Tibial nerve (tissue), 4 donors: ENCODE measurements at places on chromosomes 3 and 15. TPM values are rescaled to one million over a fixed set of nuclear protein-coding genes. Genes with fewer than 3 reads are reported as not detected.

The NSMCE3 gene
- 9.0 TPM for total RNA-seq

The MLF1 gene
- 17.3 TPM for total RNA-seq

The LRTM1 gene
- not detected for total RNA-seq

The KCNH8 gene
- 0.98 TPM for total RNA-seq

The GXYLT2 gene
- 33.6 TPM for total RNA-seq

The UNC13C gene
- total RNA-seq = under 0.01 TPM

The COL6A5 gene
- not detected for total RNA-seq

The LDHAL6B gene
- not detected for total RNA-seq

The CMTM7 gene
- 17.0 TPM for total RNA-seq

The TYRO3 gene
- total RNA-seq = 21.0 TPM

- H3K27me3 ChIP-seq = no peaks in the 10 kb centered on the region
- DNase-seq = no peak
- no peak overlapping the region for H3K4me3 ChIP-seq
- H3K27ac ChIP-seq = no peak overlapping the region
- no peaks in the 10 kb centered on the region for H3K4me1 ChIP-seq
These were observed 286.8 kb upstream of the THRB start for GRCh38 chr3:24781454-24781853.

DNA sequence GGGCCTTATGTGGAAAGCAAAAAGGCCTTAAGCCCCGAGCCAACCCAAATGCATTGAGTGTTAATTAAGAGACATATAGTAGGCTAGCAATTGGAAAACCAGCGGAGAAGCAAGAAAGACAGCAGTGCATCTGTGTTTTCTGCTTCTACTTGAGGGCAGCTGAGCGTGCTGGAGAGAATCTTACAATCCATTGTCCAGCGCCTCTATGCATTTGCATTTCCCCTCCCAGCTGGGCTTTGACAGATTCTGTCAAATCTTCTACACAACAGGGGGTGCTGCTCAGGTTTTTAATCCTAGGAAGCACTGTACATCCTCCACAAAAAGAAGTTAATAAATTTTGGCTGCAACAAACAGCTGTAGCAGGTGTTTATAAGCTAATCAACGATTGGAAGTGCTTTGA, 23.9 kb downstream of the SSR3 start:
- no peaks in the 10 kb centered on the region for H3K27me3 ChIP-seq
- no peaks in the 10 kb centered on the region for H3K4me1 ChIP-seq
- H3K27ac ChIP-seq = no peak overlapping the region
- no peak overlapping the region for H3K4me3 ChIP-seq

DNA sequence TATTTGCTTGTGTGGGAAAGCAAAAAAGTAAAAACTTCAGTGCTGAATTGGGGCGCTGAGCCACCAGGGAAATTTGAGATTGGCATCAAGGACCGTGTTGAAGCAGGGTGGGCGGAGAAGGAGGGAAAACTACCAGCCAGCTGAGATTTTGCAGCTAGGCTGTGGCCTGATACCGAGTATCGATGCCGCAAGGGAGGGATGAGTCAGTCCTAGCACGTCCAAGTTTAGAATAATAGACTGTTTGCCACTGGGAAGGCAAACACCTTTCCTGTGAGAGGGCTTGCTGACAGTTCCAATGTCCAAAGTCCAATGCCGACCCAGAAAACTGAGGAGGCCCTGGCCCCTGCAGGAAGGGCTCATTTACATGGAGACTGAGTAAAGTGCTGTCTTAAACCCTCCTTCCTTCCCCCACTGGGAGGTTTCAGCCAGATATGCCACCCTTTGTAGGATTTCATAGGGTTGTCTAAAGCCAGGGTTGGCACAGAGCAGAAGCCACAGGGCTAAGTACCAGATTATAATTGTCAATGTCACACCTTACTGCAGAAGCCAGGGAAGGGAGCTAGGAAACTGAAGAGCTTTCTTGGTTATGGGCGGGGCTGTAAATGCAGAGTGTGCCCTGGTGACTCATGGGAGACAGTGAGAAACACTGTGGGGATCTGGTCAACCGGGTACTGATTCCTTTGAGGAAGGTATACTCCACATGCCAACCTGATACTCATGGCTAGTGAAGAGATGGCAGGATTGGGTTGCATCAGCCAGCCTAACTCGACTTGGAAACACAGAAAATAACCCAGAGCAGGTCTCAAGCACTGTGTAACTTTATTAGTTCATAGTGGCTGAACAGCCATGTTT, 28.4 kb upstream of the PIK3CB start:
- H3K36me3 ChIP-seq = no peaks in the 10 kb centered on the region
- H3K4me3 ChIP-seq = no peak overlapping the region
- DNase-seq = no peak
- peaks cover 12% of the 10 kb centered on the region for H3K4me1 ChIP-seq
- H3K27ac ChIP-seq = no peak overlapping the region

- no peak overlapping the region for H3K4me3 ChIP-seq
- no peaks in the 10 kb centered on the region for H3K27me3 ChIP-seq
- H3K27ac ChIP-seq = no peak overlapping the region
- H3K4me1 ChIP-seq = no peaks in the 10 kb centered on the region
- no peaks in the 10 kb centered on the region for H3K36me3 ChIP-seq
- no peak for DNase-seq
These were observed 26.8 kb upstream of the CHRM5 start for GRCh38 chr15:33941279-33942063.

GRCh38 chr15:66400351-66400774, 13.7 kb downstream of the MAP2K1 start:
- H3K27me3 ChIP-seq = no peaks in the 10 kb centered on the region
- no peak overlapping the region for H3K4me3 ChIP-seq
- peaks cover 12% of the 10 kb centered on the region for H3K36me3 ChIP-seq
- DNase-seq = no peak
- peaks cover 46% of the 10 kb centered on the region for H3K4me1 ChIP-seq

GRCh38 chr15:60964527-60964926, 264.6 kb downstream of the RORA start:
- no peak overlapping the region for H3K27ac ChIP-seq
- DNase-seq = no peak
- H3K27me3 ChIP-seq = no peaks in the 10 kb centered on the region
- no peak overlapping the region for H3K4me3 ChIP-seq
- H3K36me3 ChIP-seq = no peaks in the 10 kb centered on the region

GRCh38 chr3:130687327-130687726, 59.3 kb downstream of the PIK3R4 start:
- no peak overlapping the region for H3K4me3 ChIP-seq
- H3K4me1 ChIP-seq = no peaks in the 10 kb centered on the region
- H3K27me3 ChIP-seq = no peaks in the 10 kb centered on the region
- no peak for DNase-seq
- H3K36me3 ChIP-seq = peaks cover 66% of the 10 kb centered on the region

DNA sequence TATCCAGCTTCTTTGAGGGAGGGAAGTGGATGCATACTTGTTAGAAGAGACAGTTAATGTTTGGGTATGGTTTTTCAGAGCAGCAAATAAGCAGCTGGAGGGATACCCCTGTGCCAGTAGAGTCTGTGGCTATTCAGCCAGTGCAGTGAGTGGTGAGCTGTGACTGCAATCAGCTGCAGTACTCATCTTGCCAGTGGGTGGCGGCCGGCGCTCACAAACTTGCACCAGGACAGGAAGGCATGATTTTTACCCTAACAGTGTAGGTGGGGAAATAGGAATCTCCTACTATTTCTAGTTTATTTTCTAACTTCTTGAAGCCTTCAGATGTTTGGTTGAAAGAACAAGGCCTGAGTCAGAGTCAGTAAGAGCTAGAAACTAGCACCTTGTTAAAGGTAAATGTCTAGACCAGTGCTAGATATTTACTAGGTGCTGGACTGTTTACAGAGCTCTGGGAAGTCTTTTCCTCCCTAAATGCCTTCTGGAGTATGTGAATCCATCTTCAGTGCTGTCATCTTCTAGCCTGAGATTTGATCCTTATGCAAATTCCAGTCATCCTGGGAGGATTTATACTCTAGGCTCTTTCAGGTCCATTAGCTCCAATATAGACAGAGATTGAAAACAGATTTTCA, 23.6 kb downstream of the TIMP4 start:
- no peak overlapping the region for H3K4me3 ChIP-seq
- no peaks in the 10 kb centered on the region for H3K4me1 ChIP-seq
- peak; percentile 80 for DNase-seq
- H3K27me3 ChIP-seq = no peaks in the 10 kb centered on the region
- no peaks in the 10 kb centered on the region for H3K36me3 ChIP-seq

- no peaks in the 10 kb centered on the region for H3K27me3 ChIP-seq
- H3K27ac ChIP-seq = no peak overlapping the region
- no peak overlapping the region for H3K4me3 ChIP-seq
These were observed 10.7 kb upstream of the RAB43 start for GRCh38 chr3:129132097-129132866.

DNA sequence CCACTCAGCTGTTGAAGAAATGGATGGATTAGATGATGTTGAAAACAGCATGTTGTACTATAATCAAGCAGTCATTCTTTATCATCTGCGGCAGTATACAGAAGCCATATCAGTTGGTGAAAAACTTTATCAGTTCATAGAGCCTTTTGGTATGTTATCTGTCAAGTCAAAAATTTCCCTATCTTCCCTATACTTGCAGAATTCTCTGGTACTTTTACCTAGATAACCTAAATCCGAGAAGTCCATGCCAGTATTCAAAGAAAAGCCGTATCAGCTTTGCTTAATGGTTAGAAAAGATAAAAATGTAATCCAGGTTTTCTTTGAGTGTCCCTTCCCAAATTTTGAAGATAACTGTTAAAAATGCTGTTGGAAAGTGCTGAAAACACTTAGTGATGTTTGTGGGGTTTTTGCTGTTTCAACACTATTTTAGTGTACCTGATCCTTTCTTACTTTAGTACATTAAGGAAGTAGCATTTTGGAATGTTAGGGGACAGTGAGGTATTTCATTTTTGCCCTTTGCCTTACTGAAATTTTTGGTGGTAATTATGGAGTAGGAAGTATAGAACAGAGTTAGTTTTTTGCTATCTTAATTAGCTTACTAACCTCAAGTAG, 23.8 kb downstream of the CNOT10 start:
- no peak overlapping the region for H3K4me3 ChIP-seq
- peaks cover 5% of the 10 kb centered on the region for H3K4me1 ChIP-seq
- no peak for DNase-seq
- peaks cover 37% of the 10 kb centered on the region for H3K36me3 ChIP-seq
- no peaks in the 10 kb centered on the region for H3K27me3 ChIP-seq

DNA sequence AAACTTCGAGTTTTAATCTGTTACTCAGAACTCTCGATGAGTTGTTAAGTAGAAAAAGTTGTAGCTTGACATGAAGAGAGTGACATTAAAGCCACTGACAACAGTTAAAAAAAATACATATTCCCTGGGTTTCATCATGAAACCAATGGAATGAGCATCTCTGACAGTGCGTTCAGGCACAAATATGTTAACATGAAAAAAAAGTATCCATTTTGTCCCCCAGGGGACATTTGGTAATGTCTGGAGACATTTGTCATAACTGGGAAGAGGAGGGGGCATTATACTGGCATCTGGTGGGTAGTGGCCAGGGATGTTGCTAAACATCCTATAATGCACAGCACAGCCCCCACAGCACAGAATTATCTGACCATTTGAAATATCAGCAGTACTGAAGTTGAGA, 14.8 kb upstream of the FOXP1 start:
- no peaks in the 10 kb centered on the region for H3K27me3 ChIP-seq
- H3K4me1 ChIP-seq = no peaks in the 10 kb centered on the region
- H3K36me3 ChIP-seq = no peaks in the 10 kb centered on the region
- no peak overlapping the region for H3K4me3 ChIP-seq
- DNase-seq = no peak
- no peak overlapping the region for H3K27ac ChIP-seq

DNA sequence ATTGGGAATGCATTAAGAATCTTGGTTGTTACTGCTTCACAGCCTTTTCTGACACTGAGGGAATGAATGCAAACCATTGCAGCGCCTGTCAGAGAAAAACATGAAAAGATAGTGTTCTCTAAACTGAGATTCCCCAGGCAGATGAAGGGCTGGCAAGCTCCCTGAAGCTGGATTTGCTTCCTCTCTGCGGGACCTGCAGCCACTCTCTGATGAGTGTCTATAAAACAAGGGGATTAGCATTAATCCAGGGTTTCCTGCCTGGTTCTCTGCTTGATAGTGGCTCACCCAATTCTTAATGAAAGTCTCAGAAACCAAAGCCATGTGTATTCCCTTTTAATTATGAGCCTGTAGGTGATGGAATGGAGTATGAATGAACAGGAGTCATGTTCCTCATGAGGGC, 344.3 kb upstream of the UMPS start:
- H3K4me3 ChIP-seq = no peak overlapping the region
- no peaks in the 10 kb centered on the region for H3K36me3 ChIP-seq
- H3K4me1 ChIP-seq = no peaks in the 10 kb centered on the region
- H3K27me3 ChIP-seq = no peaks in the 10 kb centered on the region
- H3K27ac ChIP-seq = no peak overlapping the region
- no peak for DNase-seq

GRCh38 chr3:106482451-106482850, 613.6 kb upstream of the CBLB start:
- H3K27ac ChIP-seq = no peak overlapping the region
- H3K27me3 ChIP-seq = no peaks in the 10 kb centered on the region
- H3K4me1 ChIP-seq = no peaks in the 10 kb centered on the region
- H3K36me3 ChIP-seq = no peaks in the 10 kb centered on the region
- DNase-seq = no peak

- no peaks in the 10 kb centered on the region for H3K36me3 ChIP-seq
- no peak for DNase-seq
- H3K4me3 ChIP-seq = no peak overlapping the region
- H3K27ac ChIP-seq = peak overlapping the region; percentile 51
These were observed 128.1 kb upstream of the IL12A start for GRCh38 chr3:159860269-159861116.

GRCh38 chr15:69951898-69952555, 145.7 kb downstream of the TLE3 start:
- no peaks in the 10 kb centered on the region for H3K4me1 ChIP-seq
- no peak overlapping the region for H3K4me3 ChIP-seq
- no peak for DNase-seq
- no peaks in the 10 kb centered on the region for H3K27me3 ChIP-seq
- H3K36me3 ChIP-seq = no peaks in the 10 kb centered on the region
- H3K27ac ChIP-seq = no peak overlapping the region
